ENCODE measurements at places on chromosomes 2 and 18.

GRCh38 chr18:12283666-12284065 is 24.4 kb upstream of the TUBB6 start:
- DNase-seq = no peak

GRCh38 chr2:148932536-148932935 is 57.5 kb downstream of the KIF5C start:
- no peak for DNase-seq

GRCh38 chr2:224039080-224039769 is at the start of gene SERPINE2:
SERPINE2 (minus strand) TSS chr2:224039286; CDS start chr2:224001900, 37,386 bp downstream.
- DNase-seq = no peak

- no peak for DNase-seq
These were observed 188.7 kb upstream of the SATB2 start for GRCh38 chr2:199646439-199646838.

- DNase-seq = no peak
These were observed 29.7 kb downstream of the MGAT4A start for GRCh38 chr2:98701230-98701629.

- no peak for DNase-seq
These were observed 5.4 kb downstream of the KLHL14 start for GRCh38 chr18:32767400-32767799.

DNA sequence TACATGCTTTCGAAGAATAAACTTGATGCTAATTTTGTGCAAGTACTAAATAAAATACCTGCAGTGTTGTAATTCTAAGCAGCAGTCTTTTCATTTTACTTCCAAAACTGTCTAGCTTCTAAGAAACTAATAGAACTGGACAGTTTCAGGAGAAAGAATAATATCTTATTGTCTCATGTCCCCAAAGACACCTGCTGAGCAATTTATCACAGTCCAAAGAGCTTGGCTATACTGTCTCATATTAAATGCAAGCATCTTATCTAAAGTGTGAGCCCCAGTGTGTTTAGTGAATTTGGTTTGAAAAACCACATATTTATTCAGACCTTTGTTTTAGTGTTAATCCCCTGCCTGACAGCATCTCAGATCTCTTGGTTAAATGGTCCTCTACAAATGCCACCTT is 374.3 kb downstream of the TMX3 start:
- no peak for DNase-seq

DNA sequence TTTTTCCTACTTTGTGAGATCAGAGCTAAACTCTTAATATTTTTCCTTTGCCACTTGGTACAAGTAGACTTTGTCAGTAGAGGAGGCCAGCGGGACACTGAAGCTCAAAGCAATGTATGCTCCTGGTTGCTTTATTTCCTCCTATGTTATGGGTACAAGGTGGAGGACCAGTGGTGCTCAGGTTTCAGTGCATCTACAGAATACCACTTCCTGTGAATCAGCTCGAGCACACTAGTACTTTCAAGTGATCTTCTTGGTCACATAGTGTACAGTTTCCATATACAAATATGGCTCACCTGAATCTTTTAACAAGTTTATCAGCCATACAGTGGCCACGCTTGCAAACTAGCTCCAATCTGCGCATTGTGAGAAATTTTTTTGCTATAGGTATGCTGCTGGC is 1674.8 kb upstream of the TMEFF2 start:
- no peak for DNase-seq

GRCh38 chr2:33284287-33284686 is 192.2 kb upstream of the RASGRP3 start:
- no peak for DNase-seq

DNA sequence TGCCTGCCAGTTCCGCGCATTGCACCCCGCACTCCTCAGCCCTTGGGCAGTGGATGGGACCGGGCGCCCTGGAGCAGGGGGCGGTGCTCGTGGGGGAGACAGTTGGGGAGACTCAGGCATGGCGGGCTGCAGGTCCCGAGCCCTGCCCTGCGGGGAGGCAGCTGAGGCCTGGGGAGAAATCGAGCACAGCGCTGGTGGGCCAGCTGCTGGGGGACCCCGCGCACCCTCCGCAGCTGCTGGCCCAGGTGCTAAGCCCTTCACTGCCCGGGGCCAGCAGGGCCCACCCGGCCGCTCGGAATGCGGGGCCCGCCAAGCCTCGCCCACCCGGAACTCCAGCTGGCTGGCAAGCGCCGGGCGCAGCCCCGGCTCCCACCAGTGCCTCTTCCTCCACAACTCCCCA is 488.8 kb upstream of the CHST9 start:
- DNase-seq = no peak

- DNase-seq = no peak
These were observed 78.1 kb upstream of the FAM110C start for GRCh38 chr2:124241-124880.

DNA sequence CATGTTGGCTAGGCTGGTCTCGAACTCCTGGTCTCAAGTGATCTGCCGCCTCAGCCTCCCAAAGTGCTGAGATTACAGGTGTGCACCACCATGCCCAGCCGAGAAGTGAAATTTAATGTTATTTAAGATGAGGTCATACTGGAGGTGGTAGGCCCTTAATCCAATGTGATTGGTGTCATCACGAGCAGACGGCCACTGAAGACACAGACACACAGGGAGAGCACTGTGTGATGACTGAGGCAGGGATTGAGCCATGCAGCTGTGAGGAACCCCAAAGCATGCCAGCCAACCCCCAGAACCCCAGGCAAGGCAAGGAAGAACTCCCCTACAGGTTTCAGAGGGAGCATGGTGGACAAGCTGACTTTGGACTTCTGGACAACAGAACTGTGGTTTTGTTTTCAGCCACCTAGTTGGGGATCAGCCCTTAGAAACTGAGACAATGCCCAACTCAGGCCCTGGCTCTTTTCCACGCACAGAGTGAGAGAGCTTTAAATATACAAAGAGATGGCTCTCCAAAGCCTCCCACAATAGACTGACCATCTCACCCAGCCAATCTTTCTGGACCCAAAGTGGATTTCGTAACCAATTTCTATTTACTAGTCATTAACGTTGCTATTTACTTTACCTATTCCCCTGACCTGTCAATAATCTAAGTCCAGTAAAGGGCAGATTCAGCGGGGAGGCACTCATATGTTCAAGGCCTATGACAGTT is 34.2 kb downstream of the TBC1D8 start:
- DNase-seq = no peak

GRCh38 chr2:3535467-3535793 is 16.1 kb upstream of the ADI1 start:
- no peak for DNase-seq

- no peak for DNase-seq
These were observed 52.2 kb downstream of the PLB1 start for GRCh38 chr2:28547906-28548600.

DNA sequence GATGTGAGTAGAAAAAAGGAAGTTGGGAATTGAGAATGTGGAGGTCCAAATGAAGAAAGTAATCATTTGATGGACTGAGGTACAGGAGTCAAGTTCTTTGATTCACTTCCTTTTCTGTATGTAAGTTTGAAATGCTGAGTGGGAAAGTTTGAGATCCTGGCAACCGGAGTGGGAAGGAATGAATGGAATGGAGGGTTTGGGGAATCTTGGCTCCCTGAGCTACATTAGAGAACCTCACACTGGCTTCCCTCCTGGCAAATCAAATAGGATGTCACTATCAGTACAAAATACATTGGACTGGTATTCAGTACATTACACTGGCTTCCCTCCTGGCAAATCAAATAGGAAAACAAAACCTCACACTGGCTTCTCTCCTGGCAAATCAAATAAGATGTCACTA is 9.8 kb upstream of the RNF138 start:
- no peak for DNase-seq

- DNase-seq = no peak
These were observed 15.5 kb upstream of the STON1 start for GRCh38 chr2:48514348-48515003.

- DNase-seq = no peak
These were observed 461.3 kb upstream of the SOX11 start for GRCh38 chr2:5230855-5231254.

- no peak for DNase-seq
These were observed 1.5 kb upstream of the SLC30A3 start for GRCh38 chr2:27264253-27264752.

DNA sequence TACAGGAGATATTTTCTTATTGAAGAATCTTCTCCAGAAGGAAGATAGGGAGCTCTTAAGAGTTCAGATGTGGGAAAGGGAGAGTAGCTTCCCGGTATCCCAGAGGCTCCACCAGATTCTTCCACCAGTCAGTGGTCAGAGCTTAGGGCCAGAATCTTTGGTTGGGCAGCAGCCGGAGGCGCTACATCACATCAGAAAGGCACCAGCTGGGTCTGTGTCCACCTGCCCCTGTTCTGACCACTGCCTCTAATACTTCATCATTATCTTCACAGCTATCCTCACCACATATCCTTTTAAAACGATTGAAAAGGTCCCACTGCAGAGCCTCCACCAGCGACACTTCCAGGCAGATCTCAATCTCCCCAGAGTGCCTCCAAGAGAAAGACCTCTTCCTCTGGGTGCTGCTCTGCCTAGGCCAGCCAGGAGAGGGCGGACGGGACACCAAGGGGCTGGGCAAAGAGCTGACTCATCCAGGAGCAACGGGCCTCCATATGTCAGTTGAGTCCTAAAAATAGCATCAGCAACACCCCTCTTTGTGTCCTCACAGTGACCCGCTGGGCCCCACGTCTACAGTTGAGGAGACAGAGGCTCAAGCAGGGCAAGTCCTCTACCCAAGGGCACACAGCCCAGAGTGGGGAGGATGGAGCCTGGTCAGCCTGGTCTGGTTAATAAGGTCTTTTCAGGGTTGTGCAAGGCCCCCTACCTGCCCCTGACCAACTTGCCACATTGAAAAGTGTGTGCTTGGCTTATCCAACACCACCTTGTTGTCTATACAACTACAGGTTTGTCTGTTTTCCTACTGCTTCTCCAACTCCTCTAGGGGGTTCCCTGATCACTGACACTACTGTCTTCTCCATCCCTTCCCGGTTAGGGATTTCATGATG is 81.2 kb downstream of the ADD2 start:
- DNase-seq = no peak

- DNase-seq = no peak
These were observed 66.4 kb upstream of the MSH2 start for GRCh38 chr2:47336259-47337238.

DNA sequence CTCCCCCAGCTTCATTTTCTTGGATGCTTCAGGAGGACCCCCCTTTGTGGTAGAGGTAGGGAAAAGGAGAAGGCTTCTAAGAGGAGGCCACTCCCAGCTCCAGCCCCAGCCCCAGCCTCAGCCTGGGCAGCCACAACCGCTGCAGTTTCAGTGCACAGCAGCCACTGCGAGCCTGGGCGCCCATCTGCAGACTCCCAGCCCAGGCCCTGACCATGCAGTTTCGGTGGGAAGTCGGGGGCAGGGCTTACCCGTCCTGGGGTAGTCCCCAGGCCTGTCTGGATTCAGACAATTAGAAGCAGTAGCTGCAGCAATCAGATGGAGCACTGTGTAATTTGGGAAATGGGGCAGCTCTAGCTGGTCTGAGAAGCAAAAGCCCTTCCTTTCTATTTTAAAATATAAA is 28.6 kb downstream of the ITM2C start:
- no peak for DNase-seq

- no peak for DNase-seq
These were observed 527.2 kb upstream of the SOX11 start for GRCh38 chr2:5164776-5165525.

DNA sequence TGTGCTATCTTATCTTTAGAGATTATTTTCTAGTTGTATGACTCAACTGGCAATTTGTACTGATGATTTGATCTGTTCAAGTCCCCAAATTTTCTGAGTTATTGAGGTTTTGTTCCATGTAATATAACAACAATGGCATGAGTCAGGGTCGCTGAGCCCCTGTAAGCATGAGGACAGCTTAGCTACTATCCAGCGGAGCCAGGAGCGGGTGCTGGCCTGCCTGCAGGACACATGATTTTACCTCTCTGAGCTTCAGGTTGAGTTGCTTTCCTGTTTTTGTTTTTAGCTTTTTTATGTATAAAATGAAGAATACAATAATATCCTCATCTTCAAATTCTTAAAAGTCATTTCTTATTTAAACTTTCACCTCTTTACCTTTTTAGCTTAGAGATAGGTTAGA is 561.1 kb downstream of the CNTNAP5 start:
- DNase-seq = no peak

DNA sequence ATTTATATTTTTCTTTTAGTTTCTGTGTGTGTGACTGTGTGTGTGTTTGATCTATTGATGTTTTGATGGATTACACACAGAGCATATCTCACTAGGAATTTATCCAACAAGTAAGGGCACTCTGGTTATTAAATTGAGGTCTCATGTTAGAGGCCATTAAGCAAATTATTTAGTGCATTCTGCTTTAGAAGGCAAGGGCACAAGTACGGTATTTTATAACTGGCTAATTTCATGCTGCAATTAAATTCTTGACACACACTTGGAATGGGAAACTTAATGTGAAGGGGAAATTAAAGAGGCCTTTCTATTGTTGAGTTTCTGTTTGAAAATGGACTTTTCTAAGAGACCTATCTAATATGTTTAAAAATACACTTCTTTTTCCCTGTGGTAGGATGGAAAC is 25.8 kb downstream of the NYAP2 start:
- no peak for DNase-seq

GRCh38 chr2:9951522-9952285 is at the start of gene GRHL1:
GRHL1 (plus strand) TSS chr2:9951693; CDS start chr2:9951834, 141 bp downstream.
- DNase-seq = peak; percentile 92

GRCh38 chr18:65436430-65436829 is 314.4 kb upstream of the CDH7 start:
- no peak for DNase-seq

- no peak for DNase-seq
These were observed 359 bp downstream of the TGFBRAP1 start for GRCh38 chr2:105329197-105329554.

GRCh38 chr2:38905251-38905650 is 15.6 kb downstream of the ARHGEF33 start:
- no peak for DNase-seq

- DNase-seq = no peak
These were observed 235.2 kb downstream of the TDRD15 start for GRCh38 chr2:21358976-21359375.

GRCh38 chr2:68721482-68722101 is 13.0 kb upstream of the ARHGAP25 start:
- DNase-seq = no peak

DNA sequence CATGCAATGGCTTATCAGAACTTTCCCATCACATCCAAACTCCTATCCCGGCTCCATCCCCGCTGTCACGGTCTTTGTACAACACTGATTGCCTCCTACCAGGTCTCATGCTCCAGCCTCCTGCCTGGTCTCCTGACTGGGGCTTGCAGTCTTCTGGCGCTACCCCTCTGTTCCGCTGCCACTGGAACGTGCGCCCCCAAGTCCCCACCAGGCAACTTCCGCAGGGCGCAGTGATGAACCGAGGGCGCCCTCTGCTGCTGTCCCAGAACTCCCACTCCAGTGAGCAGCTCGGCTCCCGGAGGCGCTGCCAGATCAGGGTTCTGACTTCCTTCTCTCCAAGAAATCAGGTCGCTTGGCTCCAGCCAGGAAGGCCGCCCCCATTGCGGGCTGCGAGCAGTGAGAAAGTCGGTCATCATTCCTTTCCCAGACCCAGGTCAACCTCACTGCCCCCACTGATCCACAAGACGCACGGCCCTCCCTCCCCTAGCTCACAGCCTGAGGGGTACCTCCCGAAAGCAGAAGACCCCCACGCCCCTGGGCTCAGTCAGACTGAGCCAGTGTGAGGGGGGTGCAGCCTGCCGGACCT is 43.9 kb upstream of the RAB11FIP5 start:
- peak; percentile 51 for DNase-seq

- no peak for DNase-seq
These were observed 395.6 kb upstream of the TRIB2 start for GRCh38 chr2:12320991-12321641.

- DNase-seq = no peak
These were observed 80.8 kb upstream of the SLC1A4 start for GRCh38 chr2:64908406-64908805.

- DNase-seq = no peak
These were observed 4.6 kb upstream of the TCF4 start for GRCh38 chr18:55592572-55592971.

- no peak for DNase-seq
These were observed 2.0 kb downstream of the NBEAL1 start for GRCh38 chr2:203016716-203017115.

All from CD8-positive, alpha-beta memory T cell (primary cell).